DMS53 (cell line): ENCODE measurements at places on chromosomes 12 and 14.

DNA sequence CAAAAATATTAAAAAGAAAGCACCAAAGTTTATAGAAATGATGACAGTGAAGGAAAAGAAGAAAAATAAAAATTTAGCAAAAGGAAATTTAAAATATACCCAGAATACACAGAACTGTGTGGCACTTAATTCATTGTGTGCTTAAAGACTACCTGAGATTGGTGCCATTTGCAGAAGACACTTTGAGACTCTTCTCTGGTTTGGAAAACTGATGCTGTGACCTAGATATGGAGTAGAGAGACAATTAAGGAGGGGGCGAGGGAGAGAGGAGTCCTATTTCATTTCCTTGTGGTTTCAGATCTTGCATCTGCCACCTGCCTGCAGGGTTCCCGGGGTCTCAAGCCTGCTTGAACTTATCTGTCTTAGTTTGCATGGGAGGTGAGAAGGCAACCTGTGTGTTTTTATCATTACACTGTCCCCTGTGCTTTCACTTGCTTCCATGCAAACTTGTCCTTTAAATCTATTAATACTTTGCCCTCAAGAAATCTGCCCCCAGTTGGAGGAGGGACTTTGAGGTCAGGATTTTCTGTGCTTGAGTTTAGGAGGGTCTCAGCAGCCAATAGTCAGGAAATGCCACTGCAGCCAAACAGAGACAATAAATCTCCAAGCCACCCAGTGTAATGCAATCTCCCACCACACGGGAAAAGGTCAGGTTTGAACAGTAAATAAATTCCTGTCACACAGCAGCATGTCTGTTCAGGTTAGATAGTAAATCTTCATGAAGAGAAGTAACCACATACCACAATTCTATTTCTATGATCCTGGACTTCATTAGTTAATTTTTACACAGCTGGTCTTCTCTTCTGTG is 119.4 kb downstream of the CAND1 start:
- DNase-seq, result peak; percentile 43

DNA sequence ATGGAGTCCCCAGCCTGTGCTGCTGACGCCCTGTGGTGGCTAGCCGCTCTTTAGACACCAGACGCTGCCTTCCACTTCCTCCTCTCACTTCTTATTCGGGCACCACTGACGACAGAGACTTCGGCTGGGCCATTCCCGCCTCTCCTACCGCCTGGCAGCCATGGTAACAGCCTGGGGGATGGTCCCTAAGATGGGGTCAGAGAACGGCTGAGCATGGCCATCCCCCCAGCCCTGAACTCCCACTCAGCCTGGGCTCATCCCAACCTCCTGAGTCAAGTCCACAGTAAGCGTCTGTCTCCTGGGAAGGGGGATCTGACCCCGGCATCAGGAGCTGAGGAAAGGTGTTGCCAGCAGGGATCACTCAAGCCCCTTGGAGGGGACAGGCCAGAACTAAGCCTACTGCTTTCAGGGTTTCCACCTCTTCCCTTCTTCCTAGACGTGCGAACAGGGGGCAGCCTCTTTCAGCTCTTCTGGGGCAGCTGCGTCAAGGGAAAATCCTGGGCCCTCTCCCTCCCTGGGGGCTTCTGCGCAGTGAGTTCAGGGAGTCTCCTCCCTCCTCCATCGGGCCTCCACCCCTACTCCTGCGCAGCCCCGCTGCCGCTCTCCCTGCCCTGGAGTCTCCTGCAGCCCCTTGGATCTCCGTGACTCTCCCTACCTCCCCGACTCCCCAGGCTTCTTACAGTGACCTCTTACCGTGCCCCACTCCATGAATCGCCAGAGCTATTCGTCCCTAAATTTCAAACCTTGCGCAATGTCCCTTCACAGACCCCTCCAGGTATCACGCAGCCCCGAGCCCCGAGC is 643 bp upstream of the TAMALIN start:
- DNase-seq, result peak; percentile 60

- DNase-seq, result no peak
Measured at GRCh38 chr12:127811988-127812387, 455.0 kb upstream of the TMEM132C start.

GRCh38 chr12:120292411-120292660 is 633 bp upstream of the RNU4-2 start:
- no peak for DNase-seq

DNA sequence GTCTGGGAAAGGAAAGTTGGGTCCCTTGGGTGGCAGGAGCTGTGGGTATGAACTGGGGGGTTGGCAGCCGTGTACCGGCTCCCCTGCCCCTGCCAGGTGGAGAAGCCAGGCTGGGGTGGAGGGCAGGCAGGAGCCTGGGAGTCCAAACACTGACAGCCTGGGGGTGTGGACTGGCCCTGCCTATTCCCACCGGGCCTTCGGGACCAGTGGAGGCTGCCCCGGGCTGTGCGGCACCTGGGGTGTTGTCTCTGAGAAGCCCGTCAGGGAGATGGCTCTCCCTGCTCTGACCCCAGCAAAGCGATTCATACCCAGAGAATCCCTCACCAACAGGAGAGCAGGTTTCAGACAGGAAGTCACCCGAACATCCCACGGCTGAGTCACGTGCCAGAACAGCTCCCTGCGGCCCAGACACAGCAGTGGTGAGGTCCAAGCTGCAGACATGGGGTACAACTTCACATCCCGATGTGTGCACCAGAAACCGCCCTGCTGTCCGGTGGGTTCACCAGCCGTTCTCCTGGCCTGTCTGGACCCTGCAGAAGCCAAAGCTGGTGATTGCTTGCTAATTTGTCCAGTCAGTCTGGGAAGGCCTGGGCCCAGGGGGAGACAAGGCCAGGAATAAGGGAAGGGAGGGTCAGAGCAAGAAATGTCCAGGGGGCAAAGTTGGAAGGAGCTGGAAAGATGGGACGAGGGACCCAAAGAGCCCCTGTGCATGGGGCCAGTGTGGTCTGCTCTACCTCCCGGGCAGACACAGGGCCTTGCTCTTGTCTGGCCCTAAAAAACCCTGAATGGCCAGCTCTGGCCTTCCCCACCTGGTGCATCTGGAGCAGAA is 2.1 kb upstream of the GPR132 start:
- no peak for DNase-seq

GRCh38 chr14:102970496-102970895 is 48.0 kb downstream of the AMN start:
- no peak for DNase-seq

DNA sequence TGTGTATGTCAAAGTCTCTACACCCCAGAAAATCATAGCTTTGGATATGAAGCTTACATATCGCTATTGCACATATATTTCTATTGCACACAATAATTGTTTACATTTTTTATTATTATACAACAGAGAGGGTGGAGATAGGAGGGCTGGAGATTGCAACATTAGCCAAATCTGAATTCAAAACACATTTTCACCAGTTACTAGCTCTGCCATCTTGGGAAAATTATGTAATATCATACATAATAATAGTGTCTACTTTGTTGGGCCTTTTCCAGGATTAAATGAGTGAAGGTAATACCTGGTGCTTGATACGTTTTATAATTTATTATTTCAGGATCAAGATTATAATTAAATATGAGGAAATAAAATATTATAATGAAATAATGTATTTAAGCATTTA is 507.4 kb upstream of the TBX3 start:
- no peak for DNase-seq

DNA sequence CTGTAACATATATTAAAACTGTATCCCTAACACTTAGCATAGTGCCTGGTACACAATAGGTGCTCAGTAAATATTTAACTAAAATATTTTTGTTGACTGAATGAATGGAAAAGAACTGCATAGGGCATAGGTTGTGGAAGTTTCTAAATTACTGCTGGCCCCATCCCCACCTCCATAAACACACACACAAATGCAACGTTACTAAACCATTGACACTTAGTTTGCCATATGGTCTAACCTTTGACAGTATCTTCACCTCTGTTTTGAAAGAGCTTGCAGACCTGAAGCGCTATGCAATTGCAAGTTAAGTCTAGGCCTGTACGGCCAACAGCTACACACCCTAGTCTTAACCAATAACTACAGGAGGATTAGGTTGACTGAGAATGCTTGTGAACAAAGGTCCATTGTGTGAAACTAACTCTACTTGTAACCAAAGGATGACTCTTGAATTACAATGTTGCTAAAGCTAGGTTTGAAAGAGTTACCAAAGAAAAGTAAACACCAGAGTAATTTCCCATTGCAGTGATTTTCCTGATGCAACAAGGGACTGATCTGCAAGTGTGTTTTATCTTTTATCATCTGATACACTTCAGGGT is 924 bp upstream of the MANSC1 start:
- DNase-seq, result peak; percentile 62

GRCh38 chr14:89586258-89587135 is 169.5 kb upstream of the FOXN3 start:
- DNase-seq, result no peak

GRCh38 chr12:48817873-48818830 is at the start of gene CACNB3:
Gene CACNB3 (plus strand): TSS chr12:48818496. CDS start chr12:48818930, 434 bp downstream.
- DNase-seq, result peak; percentile 87

GRCh38 chr14:75968456-75968855 is 13.3 kb downstream of the TGFB3 start:
- DNase-seq, result no peak

DNA sequence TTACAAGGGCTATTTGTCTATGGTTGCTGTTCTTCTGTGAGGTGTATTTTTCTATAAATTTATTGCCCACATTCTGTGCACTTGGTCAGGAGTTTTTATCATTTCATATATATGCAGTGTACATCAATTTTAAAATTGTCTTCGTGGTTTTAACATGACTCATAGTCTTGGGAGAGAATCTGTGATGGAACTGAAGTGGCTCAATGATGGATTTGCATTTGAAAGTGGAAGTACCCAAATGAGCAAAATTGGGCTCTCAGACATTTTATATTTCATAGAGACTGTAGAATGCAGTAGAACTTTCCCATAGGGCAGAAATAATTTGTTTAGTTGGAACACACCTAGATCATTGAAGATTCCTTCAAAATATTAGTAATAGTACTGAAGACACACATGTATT is 1.9 kb upstream of the SCFD1 start:
- DNase-seq, result no peak

DNA sequence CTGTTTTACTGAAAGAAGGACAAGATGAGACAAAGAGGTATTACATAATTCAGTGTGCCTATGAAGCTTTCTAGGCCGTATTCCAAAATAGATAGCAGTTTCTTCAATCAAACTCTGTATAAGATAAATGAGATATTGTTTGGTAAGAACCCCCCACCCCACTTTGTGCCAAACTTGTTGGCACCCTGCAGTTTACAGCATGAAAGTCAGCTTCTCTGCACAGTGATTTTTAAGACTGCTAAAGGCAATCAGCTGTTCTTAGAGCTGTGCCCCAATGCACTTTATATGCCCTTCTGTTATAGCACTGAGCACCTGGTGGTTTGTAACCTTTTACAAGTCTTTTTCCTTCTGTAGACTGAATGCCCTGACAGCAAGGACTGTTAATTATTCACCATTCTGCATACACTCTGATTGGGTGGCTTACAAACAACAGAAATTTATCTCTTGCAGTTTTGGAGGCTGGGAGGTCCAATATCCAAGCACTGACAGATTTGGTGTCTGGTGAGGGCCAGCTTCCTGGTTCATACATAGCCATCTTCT is 76.7 kb downstream of the ANO4 start:
- DNase-seq, result peak; percentile 19

DNA sequence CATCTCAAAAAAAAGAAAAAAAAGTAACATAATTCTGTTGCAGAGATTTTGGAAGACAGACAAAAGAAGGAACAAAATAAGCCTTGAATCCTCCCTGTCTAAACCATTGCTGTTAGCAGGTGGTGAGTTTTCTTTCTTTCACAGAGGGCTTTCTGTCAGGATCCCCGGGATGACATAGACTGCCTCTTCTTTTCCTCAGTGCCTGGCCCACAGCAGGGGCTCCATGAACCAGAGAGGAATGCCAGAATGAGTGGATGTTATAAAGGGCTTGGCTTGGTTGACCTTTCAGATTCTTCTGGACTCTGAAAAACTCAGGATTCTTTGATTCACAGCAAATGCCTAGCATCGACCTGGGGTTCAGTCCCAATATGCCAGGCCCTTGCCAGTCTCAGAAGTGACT is 45.8 kb upstream of the CORO1C start:
- no peak for DNase-seq

- peak; percentile 59 for DNase-seq
Measured at GRCh38 chr12:121217063-121217462, 7.1 kb downstream of the P2RX4 start.

- no peak for DNase-seq
Measured at GRCh38 chr12:40551466-40551865, 140.8 kb upstream of the CNTN1 start.

DNA sequence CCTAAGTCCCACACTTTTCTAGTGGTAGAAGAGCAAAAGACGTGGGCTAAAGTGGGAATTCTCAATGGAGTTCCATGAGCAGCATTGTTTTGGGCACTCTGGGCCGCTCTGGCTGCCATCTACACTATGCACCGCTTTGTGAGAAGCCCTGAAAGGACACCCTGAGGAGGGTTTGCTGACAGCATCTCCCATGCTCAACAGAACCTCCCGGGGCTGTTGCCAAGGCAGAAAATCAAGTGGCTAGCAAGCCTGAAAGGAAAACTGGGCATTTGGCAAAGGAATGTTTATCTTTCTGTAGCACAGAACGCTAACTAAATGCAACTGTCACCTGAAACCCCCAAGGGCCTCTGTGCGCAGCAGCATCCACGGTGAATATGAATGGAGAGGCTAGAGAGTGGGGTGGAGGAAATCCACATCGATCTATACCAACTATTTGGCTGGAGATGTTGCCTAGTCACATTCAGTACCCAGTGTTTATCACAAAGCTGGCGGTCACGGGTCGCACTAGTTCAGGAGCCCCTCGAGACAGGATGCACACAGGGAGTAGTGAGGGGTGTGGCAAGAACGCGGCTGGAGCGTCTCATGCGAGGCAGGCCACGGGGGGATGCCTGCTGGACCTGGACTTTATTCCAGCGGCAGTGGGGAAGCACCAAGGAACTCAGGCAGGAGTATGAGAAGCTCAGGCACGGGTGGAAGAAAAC is 14.2 kb downstream of the APPL2 start:
- no peak for DNase-seq

GRCh38 chr12:9899209-9899608 is 17.9 kb downstream of the KLRF2 start:
- DNase-seq, result no peak

- peak; percentile 49 for DNase-seq
Measured at GRCh38 chr14:94689218-94689984, 77.2 kb downstream of the SERPINA3 start.

DNA sequence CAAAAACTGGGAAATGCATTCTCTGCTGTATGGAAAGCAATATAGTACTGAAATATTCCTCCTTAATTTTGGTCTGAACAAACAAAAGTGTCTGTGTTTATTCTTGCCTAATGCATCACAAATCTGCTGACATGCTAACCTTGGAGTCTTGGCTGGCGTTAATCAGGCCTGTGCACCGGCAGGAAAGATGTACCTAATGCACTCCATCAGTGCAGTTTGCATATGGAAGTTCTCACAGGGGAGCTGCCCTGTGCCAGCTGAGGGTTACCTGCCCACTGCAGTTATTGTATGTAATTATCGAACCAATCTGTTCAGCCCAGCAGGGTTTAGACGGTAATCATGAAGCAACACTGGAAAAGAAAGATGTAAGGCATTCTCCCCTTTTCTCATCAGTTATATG is 76.9 kb downstream of the VRK1 start:
- DNase-seq, result no peak

- DNase-seq, result no peak
Measured at GRCh38 chr12:118050972-118051910, 9.7 kb downstream of the WSB2 start.

GRCh38 chr14:95875831-95876760 is 536 bp upstream of the TUNAR start:
- DNase-seq, result peak; percentile 83
